ENCODE measurements at places on chromosomes 3 and 15. TPM values are rescaled to one million over a fixed set of nuclear protein-coding genes. Genes with fewer than 3 reads are reported as not detected.

GRCh38 chr15:66157507-66157906 is 96.0 kb downstream of the MEGF11 start:
- no peak for DNase-seq

DNA sequence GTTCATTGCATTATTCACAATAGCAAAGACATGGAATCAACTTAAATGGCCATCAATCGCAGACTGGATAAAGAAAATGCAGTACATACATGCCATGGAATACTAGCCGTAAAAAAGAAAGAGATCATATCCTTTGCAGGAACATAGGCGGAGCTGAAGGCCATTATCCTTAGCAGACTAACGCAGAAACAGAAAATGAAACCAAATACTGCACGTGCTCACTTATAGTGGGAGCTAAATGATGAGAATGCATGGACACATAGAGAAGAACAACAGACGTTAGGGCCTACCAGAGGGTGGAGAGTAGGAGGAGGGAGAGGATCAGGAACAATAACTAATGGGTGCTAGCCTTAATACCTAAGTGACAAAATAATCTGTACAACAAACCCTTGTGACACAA is 57.9 kb downstream of the RASA2 start:
- no peak for DNase-seq

- no peak for DNase-seq
Measured at GRCh38 chr3:190326930-190327329, 4.7 kb upstream of the CLDN1 start.

- DNase-seq: no peak
Measured at GRCh38 chr3:45688194-45688881, 858 bp upstream of the SACM1L start.

DNA sequence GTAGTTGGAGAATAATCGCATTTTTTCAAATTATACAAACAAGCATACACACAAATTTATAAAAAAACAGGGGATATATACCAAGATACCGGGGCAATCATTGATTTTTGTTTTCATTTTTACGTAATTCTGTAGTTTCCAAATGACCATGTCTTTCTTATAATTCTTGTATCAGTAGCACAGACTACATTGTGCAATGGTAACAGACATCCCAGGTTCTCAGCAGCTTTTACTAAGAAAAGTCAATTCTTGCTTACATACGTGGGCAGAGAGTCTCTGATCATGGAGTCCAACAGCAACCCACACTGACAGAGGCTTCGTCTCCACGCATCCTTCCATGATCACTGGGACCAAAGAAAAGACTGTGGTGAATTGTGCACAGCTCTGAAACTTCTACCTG is 441.3 kb downstream of the TBL1XR1 start:
- DNase-seq: no peak

GRCh38 chr15:37109872-37110572 is 9.7 kb upstream of the MEIS2 start:
- DNase-seq: peak; percentile 81

DNA sequence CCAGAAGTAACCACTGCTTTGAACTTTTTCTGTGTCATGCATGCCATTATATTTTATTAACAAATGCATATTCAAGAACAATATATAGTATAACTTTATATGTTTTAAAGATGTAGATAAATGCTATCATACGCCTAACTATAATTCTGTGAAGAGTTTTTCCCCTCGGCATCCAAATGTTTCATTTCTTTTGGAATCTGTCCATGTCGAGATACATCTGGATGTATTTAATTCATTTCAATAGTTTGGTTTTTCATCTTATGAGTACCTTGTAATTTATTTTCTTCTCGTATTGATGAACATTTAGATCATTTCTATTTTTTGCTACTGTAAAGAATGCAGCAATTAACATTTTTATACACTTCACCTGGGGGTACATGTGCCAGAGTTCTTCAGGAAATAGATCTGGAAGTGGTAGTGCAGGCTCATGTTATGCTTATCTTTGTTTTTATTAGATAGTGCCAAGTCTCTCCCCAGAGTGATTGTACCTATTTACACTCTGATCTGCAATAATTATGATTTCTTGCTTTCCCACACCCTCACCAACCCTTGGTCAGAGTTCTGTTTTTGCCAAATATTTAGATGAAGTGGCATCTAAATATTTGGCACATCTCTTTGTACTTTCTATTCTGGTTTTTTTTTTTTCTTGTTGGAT is 29.7 kb downstream of the USP13 start:
- DNase-seq: no peak

ABTB1 gene
- 25.5 TPM for total RNA-seq

CNTN6 gene
- 0.16 TPM for total RNA-seq

CEP97 gene
- 7.9 TPM for total RNA-seq

MED12L gene
- 5.5 TPM for total RNA-seq

Measured in cardiac septum (tissue), 1 donor.